HS-5 (cell line): ENCODE measurements at places on chromosomes 7 and 10.

GRCh38 chr7:25460433-25460832 lies 232.1 kb upstream of the NPVF start:
- no peak for DNase-seq

GRCh38 chr10:84076540-84077195 lies 62.6 kb upstream of the GHITM start:
- peak; percentile 29 for DNase-seq

GRCh38 chr10:7400068-7400715 lies 10.6 kb downstream of the SFMBT2 start:
- DNase-seq, result no peak

DNA sequence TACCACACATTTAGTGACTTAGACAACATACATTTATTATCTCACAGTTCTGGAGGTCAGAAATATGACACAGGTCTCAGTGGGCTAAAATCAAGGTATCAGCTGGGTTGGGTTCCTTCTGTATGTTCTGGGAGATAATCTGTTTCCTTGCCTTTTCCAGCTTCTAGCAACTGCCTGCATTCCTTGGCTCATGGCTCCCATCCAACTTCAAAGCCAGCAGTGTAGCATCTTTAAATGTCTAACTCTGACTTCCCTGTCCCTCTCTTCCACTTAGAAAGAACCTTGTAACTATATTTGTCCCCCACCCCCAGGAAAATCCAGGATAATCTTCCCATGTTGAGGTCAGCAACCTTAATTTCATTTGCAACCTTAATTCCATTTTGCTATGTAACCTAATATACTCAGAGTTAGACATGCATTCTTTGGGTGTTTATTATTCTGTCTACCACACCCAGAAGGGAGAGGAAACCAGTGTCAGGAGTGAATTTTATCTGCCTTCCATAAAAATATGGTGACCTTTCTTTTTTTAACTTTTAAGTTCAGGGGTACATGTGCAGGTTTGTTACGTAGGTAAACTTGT lies 57.3 kb upstream of the SMIM30 start:
- DNase-seq, result no peak

DNA sequence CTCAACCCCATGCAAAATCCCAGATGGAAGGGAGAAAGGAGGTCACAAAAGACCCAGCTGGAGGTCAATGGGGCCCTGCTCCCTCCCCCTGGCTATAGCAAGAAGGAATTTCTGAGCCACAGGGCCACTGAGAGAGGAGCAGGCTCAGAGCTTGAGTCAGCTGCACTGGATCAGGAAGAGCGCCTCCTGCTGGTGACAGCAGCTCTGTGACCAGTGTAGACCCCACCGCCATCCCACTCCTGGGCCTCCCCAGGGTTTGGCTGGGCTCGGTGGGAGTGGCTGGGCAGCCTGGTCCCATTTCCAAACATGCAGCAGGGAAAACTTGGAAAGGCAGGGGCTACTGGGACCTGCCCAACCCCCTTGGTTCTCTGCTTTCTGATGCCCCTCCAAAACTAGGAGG lies 31.5 kb upstream of the PRLHR start:
- DNase-seq, result no peak
